ENCODE measurements at places on chromosomes 5 and 9.

GRCh38 chr9:108113596-108113995, 624.0 kb upstream of the KLF4 start:
- no peak for DNase-seq

- no peak for DNase-seq
These were observed 42.7 kb downstream of the FBXL17 start for GRCh38 chr5:108339220-108339619.

DNA sequence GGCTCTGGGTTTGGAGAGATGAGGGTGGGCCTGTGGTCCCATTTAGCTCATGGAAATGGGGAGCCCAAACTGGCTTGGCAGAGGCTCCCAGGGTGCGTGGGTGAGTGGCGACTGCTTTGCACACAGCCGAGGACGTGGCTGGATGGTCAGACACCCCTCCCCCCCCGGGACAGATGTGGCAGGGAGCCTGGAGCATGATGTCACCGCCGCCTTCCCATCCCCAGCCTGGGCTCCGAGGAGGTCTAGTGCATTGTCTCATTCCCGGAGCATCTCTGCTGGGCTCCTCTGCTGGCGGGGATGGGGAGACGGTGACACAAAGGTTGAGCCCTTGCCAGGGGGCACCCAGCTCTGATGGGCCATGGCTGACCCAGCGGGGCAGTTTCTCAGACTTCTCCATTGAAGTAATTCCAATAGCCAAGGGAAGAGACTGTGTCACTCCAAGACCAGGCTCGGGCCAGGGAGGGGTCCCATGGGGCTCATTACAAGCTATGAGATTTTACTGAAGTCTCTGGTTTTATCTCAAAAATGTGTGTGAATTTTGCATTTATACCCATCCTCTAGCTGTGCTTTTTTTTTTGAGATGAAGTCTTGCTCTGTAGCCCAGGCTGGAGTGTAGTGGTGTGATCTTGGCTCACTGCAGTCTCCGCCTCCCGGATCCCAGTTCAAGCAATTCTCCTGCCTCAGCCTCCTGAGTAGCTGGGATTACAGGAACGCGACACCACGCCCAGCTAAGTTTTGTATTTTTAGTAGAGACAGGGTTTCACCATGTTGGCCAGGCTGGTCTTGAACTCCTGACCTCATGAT, 36.1 kb downstream of the HMCN2 start:
- DNase-seq, result no peak

DNA sequence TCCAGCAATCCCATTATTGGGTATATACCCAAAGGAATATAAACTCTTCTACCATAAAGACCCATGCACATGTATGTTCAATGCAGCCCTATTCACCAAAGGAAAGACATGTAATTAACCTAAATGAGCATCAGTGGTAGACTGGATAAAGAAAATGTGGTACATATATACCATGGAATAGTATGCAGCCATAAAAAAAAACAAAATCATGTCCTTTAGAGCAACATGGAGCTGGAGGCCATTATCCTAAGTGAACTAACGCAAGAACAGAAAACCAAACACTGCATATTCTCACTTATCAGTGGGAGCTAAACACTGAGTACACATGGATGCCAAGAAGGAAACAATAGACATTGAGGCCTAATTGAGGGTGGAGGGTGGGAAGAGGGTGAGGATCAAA, 27.8 kb downstream of the DTWD2 start:
- no peak for DNase-seq

DNA sequence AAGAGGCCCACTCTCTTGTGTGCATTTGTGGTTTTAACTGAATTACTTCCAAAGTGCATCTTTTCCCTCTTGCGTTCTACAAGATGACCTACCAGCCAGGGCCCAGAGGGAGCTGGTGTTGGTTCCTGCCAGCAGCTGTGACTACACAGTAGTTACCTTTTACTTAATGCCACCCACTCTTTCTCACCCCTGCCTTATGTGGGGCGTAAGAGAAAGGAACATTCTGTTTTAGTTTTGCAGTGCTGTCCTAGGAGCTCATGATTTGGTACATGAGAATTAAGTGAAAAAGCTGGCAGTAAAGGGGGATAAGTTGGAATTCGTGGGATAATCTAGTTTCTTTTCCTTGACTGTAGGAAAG, 45.4 kb downstream of the RCL1 start:
- no peak for DNase-seq

- DNase-seq, result no peak
These were observed 3.2 kb downstream of the TOR4A start for GRCh38 chr9:137280474-137281344.

DNA sequence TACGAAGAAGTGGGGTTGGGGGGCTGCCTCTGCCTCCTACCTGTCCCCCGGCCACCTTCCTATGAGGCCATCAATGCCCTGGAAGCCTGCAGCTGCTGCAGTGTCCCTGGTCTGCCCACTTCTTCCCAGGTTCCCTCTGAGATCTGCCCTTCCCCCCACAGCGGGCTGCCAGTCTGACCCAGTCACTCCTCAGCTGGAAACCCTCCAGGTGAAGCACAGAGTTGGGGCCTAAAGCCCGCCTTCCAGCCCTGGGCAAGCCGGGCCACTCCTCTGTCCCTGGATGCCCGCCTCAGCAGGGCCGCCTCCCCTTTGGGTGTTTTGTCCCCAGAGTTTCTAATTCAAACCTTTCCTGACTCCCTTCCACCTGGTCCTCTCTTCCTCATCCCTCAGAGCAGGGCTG, 137.0 kb downstream of the RXRA start:
- DNase-seq, result no peak
